ENCODE measurements at places on chromosomes 16 and 17. TPM values are rescaled to one million over a fixed set of nuclear protein-coding genes. Genes with fewer than 3 reads are reported as not detected.

The INCA1 gene
- total RNA-seq = 1.5 TPM

The NPIPA7 gene
- 9.0 TPM for total RNA-seq

The PLEKHH3 gene
- total RNA-seq = 21.2 TPM

GRCh38 chr16:89525146-89525913 is 17.1 kb downstream of the SPG7 start:
- DNase-seq = no peak

DNA sequence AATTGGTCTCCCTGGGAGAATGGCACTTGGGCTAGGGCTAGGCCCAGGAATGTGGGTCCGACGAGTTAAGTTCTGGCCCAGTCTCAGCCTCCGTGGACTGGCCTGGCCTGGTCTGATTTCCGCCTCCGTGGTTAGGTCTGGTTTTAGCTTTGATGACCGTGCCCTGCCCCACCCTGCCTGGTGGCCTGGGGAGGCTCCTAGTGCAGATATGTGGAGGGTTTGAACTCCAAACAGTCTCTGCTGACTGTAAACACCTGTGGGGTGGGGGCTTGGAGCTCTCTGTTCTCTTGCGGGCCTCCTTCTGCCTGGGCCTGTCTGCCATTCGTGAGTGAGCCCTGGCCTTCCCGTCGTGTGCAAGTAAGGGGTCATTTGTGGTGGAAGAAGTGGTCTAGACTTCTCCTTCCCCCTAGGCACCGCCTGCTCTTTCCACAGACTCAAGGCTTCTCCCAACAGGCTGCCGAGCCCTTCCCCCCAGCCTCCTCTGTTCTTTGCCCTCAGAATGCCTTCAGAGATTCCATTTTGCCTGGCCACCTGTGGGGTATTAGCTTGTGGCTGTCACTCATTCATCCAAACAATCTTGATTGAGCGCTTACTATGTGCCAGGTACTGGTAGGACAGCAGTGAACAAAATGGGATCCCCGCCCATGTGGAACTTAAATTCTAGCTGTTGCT is 1.6 kb downstream of the ATP6V0C start:
- no peak for DNase-seq

All from kidney (tissue), 22 donors.